ENCODE measurements at places on chromosomes 4 and X.

DNA sequence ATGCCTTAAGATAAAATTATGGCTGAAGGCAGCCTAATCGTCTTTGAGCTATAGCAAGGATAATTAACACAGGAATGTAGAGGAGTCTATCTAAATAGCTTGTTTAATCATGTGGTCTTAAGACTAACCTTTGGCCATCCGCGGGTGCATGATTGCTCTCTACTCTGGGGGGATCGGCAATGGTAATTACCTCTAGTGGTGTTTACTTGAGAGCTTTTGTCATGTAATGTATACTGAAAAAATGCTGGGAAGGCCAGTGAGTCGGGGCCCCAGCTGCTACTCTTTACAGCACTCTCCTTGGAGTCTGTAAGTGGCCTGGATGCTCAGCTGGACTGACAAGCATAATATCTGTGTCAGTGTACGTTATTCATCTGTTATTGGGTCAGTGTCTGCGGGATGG is 65.5 kb upstream of the GNPDA2 start:
- DNase-seq, result no peak

- no peak for DNase-seq
Observed at GRCh38 chr4:99356992-99357391, 4.4 kb upstream of the ADH1C start.

DNA sequence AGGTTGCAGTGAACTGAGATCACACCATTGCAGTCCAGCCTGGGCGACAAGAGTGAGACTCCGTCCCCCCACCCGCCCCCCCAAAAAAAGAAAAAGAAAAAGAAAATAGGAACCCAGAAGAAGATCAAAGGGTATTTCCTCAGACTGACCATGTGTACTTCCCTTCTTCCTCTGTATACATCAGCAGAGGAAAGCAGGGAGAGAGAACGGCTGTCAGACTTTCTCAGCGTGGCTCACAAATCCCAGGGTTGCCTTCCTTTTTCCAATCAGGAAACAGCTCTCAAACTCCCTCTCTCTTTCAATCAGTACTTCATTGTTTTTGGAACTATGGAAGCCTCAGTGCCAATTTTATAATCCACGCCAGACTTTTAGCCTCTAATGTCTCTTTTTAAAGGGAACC is 59.1 kb downstream of the CHRNA9 start:
- DNase-seq, result no peak

DNA sequence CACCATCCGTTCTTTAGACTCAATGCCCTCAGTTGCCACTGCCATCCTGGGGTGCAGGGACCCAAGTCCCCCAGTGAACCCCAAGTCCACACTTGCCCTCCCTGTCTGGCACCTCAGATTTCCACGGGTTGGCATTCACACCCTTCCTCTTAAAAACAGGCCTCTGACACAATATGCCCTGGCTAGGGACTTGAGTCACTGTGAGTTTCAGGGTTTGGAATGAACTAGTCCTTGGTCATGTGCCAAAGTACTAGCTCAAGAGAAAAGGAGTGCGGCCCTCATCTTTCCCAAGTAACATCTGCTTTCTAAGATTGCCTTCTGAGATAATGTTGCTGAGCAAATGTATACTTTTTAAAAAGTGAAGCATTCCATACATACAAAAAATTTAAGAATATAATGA is 134.0 kb downstream of the MID1 start:
- DNase-seq, result peak; percentile 86

DNA sequence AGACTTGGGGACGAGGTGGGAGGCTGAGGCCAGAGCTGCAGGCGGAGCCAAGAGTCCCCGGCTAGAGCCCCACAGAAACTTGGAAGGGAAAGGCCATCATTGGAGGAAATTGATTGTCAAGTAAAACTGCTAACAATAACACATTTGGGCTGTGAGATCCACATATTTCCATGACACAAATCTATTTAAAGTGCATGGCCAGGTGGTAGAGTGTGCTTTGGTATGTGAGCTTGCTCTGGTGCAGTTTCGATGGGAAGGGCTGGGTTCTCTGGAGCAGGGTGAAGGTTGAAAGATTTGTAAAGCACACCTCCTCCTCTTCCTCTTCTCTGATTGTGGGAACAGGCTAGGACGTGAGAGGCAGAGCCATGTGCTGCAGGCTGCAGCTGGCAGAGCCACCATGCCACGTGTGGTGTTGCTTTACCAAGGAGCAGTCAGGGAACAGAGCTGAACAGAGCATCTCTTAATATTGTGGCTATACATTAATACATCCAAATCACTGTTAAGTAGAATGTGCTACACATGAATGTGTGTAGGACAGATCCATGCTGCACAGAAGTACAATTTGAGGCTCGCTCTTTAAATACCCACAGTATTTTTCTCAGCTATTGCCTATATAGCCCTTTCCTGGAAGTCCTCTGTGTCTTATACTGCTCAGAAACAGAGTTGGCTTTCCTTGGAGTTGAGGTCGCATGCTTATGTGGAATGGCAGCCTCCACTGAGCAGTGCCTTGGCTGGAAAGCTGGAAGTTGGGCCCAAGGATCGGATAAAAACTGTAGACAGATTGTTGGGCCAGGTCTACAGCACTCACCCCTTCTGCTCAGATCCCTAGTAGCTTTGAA is 37.7 kb downstream of the FHDC1 start:
- DNase-seq, result no peak
